Cortex of kidney (tissue), 1 donor: ENCODE measurements at places on chromosomes 6 and 20.

- no peak for DNase-seq
Observed at GRCh38 chr6:43983632-43984031, 143.6 kb downstream of the MRPL14 start.

DNA sequence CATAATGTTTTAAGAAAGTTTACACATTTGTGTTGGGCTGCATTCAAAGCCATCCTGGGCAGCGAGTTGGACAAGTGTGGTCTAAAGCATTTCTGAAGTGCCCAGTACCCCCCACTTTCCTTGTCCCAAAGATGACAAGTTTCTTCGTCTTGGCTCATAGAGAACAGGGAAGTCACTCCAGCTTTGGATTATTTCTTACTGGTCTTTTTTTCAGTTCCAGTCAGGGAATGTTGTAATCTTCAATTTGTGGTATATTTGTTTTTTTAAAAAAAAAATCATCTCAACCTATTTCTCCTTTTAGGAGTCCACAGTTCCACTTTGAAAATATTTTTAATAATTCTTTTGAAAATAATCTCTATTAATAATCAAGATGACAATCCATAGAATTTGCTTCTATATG is 34.0 kb downstream of the SLX4IP start:
- DNase-seq = no peak

DNA sequence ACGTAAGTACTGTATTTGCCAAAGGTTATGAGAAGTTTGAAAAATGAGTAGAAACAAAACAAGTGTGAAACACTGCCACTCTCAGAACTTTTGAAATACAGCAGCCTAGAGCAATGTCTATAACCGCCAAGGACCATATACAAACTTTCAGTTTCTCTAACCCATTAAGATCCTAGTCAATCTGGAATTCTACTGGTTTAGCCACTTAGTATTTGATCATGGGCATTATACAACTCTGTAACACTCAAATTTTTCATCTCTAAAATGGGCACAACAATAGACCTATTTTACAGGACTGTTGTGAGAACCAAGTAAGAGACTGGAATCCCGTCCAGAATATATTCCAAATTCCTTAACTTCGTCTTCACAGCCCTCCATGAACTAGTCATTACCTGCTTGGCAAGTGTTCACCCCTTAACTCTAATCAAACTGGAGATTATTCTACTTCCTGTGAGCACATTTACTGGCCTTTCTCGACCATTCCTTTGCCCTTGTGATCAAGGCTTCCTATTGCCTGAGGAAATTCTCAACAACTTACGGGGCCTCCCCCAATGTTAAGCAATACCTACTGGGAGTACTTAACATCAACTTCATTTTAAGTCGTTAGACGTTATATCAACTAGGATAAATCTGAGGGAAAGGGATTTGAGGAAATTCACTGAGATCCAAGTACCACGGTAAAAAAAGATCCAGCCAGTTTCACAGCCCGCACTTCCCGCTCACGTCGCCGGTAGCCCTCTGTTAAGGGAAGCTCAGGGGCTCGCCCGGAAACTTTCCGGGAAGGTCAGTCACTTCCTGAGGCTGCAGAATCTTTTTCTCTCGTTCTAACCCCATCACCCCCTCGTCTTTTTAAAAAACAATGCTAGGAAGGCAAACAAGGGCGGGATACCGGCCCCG is 1.1 kb downstream of the EIF2S2 start:
- DNase-seq = no peak

- no peak for DNase-seq
Observed at GRCh38 chr6:97813889-97814567, 531.0 kb upstream of the MMS22L start.

DNA sequence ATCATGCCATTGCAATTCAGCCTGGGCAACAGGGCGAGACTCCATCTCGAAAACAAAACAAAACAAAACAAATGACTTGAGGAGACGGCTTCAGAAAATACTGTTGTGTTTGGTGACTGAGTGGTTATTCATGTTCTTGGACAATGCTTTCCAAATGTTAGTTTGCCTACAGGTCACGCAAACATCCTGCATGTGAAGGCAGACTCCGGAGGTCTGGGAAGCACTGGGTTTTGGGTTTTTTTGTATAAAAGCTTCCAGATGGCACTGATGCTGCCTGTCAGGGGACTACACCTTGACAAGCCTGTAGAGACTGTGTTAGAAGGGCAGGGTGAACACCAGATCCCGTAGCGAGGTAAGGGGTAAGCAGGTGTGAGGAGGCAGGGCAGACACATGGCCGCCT is 81.7 kb downstream of the THBS2 start:
- no peak for DNase-seq

DNA sequence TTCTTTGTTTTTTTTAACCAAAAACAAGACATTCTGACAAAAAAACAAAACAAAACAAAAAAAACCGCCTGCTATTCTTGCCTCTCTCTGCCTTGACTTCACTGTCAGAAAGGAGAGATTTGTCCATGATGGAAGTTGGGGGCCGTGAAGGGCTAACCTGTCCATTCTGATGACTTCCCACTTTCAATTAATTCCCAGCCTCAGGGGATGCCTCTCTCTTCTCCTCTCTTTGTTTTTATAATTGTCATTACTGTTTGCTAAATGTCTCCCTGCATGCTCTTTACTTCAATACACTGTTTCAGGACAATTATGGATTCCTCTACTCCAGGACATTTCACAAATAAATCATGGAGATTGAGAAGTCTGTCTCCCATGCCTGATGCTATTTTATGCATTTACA is 130.5 kb upstream of the CNR1 start:
- DNase-seq = no peak

DNA sequence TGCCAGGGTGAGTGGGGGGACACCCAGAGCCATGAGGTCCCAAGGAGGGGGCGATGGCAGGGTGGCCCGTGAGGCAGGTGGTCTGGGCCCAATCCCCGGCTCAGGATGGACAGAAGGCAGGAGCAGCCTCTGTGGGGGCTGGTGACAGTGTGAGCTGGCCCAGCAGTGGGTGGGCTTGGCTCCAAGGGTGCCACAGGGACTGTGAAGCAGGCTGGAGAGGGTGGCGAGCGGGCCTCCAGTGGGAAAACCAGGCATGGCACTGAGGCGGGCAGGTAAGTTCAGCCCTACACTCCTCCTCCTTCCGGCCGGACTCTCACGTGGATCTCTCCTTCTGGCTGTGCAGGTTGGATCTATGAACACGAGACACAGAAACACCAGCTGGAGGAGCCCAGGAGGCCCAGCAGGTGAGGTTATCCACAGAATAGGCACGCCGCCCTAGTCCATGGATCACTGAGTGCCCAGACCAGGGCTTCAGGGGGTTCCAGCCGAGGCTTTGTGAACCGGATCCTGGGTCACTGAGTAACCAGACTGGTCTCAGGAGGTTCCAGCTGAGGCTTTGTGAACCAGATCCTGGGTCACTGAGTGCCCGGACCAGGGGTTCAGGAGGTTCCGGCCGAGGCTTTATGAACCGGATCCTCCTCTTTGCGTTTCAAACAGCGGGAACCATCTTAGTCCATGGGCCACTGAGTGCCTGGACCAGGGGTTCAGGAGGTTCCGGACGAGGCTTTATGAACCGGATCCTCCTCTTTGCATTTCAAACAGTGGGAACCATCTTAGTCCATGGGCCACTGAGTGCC is 76.4 kb upstream of the BHLHE23 start:
- no peak for DNase-seq

- no peak for DNase-seq
Observed at GRCh38 chr20:52312132-52312729, 120.7 kb upstream of the ZFP64 start.

GRCh38 chr20:44532259-44532980 is 10.6 kb upstream of the SERINC3 start:
- no peak for DNase-seq

DNA sequence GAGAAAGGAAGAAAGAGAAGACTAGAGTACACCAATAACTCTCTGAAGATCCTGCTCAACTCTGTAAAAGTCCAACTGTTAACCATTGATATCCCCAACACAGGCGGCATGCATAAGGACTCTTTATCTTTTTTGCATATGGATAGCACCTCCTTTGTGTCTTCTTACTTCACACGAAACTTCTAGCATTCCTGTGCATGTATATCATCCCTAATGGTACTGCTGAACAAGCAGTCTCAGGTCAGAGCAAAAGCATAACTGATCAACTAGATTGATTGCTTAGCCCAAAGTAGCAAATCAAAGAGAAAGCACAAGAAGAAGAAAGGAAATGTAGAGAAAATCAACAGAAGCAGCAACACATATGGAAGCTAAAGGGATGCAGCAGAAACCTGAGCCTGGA is 234.4 kb downstream of the SYNE1 start:
- no peak for DNase-seq

DNA sequence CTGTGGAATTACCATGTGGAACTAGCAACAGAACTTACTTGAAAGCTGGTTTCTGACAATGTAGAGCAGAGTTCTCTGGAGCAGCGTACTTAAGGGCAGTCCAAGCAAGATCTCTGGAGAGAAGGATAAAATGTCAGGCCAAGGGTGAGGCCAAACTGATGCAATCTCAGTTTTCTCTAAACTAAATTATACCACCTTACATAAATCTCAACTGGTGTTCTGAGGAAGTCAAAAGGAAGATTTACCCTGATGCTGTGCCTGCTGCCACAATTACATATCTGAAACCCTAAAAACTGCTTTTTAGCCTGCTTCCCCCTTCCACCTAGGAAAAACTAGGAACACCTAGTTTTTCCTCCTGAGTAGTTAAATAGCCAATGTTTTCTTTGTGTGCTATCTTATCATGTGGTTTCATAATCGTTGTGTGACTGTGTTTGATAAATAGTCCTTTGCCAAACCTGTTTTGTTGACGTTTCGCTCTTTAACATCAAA is 28.1 kb downstream of the NCOA7 start:
- no peak for DNase-seq

- no peak for DNase-seq
Observed at GRCh38 chr20:10578607-10579006, 95.2 kb downstream of the JAG1 start.

DNA sequence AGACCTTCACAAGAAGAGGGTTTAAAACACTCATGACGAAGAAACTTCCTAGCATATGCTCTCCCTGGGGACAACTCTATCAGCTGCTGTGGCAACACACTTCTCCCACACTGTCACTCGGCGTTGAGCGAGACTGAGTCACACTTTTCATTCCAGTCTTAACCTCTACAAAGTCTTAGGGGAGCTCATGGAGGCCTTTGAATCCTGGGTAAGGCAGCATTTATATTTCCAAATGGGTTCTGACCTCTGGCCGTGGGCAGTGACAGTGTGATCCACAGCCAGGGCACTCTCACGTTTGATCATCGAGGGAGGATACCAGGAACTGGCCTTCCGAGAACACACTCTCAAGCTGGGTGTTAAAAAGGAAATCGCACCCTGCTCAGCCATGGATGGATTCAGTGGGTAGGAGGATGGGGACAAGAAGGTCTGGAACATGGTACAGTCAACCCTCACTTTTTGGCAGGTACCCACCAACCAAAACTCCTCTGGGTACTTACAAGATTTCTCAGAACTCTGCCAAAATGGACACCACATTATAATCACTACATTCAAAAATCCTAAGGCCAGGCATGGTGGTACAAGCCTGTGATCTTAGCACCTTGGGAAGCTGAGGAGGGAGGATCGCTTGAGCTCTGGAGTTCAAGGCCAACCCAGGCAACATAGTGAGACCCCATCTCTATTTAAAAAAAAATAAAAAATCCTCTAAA is 19.6 kb downstream of the RRBP1 start:
- no peak for DNase-seq

- DNase-seq = no peak
Observed at GRCh38 chr6:163780994-163781393, 366.5 kb downstream of the QKI start.

GRCh38 chr6:31795616-31796298 is at the start of gene VARS1:
VARS1 (minus strand) TSS chr6:31795752; CDS start chr6:31795217, 535 bp downstream.
- no peak for DNase-seq

- DNase-seq = no peak
Observed at GRCh38 chr6:5050009-5050408, 35.1 kb upstream of the PPP1R3G start.

GRCh38 chr6:130167655-130168054 is 55.1 kb downstream of the SAMD3 start:
- no peak for DNase-seq

DNA sequence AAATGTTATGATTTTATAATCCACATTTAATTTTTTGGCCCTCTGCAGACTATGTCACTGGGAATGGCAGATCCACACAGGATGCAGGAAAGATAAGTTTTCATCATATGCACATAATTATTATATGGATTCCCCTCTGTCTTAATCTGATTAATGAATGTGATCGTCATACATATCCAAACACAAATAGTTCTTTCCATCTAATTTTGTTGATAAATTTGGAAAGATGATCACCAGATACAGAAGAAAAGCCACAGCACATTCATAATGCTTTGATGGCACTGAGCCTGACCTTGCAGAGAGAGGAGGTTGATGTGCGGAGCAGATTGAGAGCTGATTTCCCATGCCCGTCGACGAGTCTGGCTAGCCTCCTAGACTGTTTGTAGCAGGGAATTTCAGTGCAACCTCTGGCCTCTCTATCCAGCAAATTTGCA is 471.5 kb downstream of the EPM2A start:
- DNase-seq = no peak

DNA sequence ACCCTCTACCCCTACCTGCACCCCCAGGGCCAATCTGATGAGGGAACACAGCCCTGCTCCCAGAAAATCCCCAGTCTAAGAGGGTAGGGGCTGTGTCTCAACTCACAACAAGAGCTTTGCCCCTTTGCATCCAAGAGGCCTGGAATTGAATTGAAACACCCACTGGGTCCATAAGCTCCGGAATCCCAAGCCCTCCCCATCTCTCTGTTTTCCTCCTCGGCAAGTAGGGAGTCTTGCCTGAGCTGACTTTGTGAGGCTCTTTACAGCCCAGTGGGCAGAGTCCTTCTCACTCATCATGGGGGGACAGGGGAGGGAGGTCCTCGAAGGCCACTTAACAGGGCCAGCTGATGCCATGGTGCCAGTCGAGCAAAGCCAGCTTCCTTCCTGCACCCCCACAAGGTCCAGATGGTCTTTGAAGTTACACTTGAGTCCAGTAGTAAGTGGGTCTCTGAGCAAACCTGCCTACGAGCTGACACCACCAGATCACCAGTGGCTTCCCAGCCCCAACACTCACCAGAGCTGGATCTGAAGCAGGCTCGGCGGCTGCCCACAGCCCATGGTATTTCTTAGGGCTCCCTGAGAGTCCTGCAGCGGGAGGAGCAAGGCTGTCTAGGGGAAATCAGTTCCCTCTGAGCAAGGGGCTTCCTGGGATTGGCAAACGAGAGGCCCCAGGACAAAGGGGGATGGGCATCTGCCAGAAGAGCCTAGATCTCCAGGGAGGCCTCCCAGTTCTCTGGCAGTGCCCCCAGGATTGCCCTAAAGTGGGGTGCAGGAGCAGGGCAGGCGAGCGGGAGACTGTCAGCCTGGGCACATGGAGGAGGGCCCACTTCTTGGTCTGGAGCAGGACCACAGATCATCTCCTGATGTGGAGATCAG is 144.5 kb downstream of the VEGFA start:
- no peak for DNase-seq

DNA sequence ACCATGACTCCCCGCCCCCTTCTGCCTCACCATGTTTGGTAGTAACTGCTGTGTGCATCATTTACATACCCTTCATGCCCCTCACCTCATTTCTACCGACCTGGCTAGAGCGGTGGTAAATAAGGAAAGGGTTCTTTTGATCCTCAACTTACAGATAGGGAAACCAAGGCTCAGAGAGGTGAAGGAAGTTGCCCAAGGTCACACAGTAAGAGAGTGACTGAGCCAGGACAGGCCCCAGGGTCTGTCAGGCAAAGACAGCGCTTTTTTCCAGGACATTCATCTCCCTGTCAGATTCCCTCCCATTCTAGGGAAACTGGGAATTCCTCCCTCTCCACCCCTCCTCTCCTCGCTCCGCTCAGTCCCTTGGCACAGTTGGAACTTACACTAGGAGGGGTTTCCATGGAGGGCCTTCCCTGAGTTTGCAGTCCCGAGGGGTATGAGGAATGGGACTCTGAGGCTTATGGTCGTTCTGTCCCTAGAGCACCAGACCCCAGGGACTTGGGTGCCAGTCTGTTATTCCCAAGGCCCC is 2.0 kb downstream of the VSTM2L start:
- no peak for DNase-seq
